Left colon (tissue), 2 donors: ENCODE measurements at places on chromosomes 2 and 18. TPM values are rescaled to one million over a fixed set of nuclear protein-coding genes. Genes with fewer than 3 reads are reported as not detected.
A peak's percentile ranks its signal among the peaks of the same experiment; 100 is the strongest.

Gene DYSF
- 2.4 TPM for total RNA-seq

DNA sequence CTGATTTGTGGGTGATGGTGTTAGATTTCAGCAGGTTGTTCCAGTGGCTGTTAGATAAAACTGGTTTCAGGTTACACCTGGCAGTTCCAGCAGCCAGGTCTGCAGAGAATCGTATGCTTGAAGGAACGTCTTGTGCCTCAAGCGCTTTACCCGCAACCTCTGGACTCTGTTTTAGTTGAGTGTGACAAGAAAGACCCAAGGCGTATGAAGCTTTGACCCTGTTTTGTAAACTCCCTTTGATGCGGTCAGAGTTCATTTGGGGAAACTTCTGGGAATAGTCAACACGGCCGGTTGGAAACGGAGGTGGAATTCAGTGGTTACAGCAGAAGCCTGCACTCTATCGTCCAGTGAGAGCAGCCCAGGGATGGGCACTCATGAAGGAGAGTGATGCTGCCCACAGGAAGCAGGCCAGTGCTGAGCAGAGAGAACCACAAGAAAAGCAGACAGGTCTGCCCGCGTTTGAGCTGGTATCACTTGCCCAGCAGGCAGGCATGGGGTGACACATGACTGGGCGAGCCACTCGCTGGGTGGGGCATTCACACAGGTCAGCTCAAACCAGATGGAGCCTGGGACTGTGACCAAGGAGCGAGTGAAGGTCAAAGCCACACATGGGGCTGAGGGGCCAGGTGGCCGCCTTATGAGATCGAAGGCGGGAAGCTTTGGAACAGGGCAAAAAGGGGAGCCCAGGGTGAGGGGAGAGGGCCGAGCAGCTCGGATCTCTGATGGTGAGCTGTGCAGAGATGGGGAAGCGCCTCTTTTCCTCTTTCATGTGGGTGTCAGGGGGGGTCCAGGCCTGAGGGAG, 99.6 kb upstream of the MBOAT2 start:
- DNase-seq: no peak

Gene OR6B2
- not detected for total RNA-seq

Gene MC2R
- not detected for total RNA-seq

- DNase-seq: no peak
Measured at GRCh38 chr2:3965953-3966352, 262.6 kb downstream of the DCDC2C start.

GRCh38 chr2:241309684-241310117, 5.8 kb downstream of the HDLBP start:
- no peak for DNase-seq

- no peak for DNase-seq
Measured at GRCh38 chr18:43961722-43962121, 684.4 kb upstream of the SYT4 start.

Gene MARCO
- total RNA-seq: 3.2 TPM

DNA sequence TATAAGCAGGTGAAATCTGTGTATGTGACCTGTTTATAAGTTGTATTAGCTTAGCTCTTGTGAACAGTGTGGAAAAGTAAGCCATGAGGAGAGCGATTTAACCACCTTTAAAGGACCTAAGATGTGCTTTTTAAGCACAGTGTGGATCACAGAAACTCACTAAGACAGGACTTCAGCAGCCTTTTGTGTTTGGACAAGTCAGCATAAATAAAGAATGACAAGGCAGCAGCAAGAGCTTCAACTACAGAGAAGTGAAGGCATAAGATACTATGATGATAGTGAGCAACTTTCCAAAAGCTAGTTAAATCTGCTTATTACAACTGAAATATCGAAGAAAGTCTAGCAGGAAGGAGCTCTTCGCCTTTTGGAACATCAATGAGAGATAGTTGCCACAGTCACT, 8.9 kb downstream of the HNRNPA3 start:
- DNase-seq: no peak

Gene GAD1
- not detected for total RNA-seq

Gene EFR3B
- total RNA-seq: 2.5 TPM

- no peak for DNase-seq
Measured at GRCh38 chr2:28639092-28639691, 112.4 kb upstream of the PPP1CB start.

Gene PROKR1
- total RNA-seq: not detected

GRCh38 chr2:7845332-7845731, 836.5 kb upstream of the ID2 start:
- no peak for DNase-seq

Gene CLEC4F
- 0.11 TPM for total RNA-seq

Gene SGPP2
- 75.9 TPM for total RNA-seq

DNA sequence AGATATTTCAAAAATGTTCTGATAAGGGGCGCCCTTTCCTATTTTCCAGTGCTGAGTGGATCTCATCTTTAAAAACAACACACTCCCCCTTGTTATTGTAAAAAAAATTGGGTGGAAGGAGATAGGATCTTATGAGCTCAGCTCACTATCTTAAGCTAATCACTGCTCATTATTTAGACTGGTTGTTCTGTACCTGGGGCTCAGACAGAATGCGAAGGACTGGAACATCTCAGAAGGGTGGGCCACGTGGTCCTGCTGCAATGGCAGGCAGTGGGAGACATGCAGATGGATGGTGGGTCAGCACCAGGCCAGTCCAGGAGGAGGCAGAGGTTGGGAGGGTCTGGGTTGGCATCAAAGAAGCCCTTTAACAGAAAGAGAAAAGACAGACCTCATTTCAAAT, 48.3 kb upstream of the GPR155 start:
- DNase-seq: no peak

- peak; percentile 50 for DNase-seq
Measured at GRCh38 chr2:10091182-10091888, 11.1 kb upstream of the CYS1 start.

DNA sequence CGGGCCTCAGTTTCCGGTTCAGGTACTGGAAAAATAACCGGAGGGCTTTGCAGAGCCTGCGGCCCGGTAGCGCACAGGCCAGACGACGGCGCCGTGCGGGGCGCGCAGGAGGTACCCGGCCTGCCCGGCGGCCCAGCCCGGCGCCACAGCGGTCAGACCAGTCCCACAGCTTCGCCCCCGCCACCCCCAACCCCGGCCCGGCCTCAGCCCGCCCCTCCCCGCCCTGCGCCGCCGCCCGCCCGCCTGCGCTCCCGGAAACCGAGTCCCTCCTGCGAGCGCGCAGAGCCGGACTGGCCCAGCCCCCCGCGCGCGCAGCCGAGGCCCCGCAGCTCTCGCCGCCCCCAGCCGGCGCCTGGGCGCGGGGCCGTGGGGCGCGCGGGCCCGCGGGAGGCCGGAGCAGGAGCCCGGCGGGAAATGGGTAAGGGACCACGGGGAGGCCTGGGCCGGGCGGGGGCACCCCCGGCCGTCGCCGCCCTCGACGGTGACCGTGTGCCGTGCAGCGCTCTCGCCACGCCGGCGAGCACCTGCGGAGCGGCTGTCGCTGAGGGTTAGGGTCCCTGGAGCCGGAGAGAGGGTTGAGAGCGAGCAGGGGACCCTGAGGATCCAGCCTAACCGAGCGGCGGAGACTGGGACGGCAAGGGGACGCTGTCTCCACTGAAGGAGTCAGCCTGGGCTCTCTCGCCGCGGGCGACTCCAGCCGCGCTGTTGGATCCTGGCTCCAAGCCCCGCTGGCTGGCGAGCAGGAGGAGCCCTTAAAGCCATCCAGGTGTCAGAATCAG, 16.5 kb upstream of the PSD4 start:
- peak; percentile 73 for DNase-seq

DNA sequence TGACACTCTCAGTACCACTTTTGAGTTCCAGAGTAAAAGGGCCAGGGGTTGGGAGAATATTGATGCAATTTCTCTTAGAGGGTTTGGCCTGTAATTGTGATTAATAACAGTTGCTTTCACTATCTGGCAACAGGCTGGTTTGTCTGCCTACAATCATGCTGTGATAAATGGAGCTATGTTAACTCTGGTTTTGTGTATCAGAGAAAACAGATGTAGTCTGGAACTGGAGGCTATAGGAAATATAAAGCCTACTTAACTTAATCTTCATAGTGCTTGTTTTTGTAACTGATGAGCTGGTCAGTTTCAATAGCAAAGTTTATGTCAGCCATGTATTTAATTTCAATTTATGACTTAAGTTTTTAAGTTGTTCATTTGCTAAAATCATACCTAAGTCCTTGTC, 138.0 kb downstream of the AGPS start:
- no peak for DNase-seq
